ENCODE measurements at places on chromosomes 2 and 18.

GRCh38 chr2:60391230-60391629 is 162.2 kb downstream of the BCL11A start:
- DNase-seq = peak; percentile 13

GRCh38 chr2:145102706-145103105 is 582.8 kb upstream of the ZEB2 start:
- no peak for DNase-seq

GRCh38 chr2:100250645-100251044 is 71.7 kb downstream of the LONRF2 start:
- no peak for DNase-seq

DNA sequence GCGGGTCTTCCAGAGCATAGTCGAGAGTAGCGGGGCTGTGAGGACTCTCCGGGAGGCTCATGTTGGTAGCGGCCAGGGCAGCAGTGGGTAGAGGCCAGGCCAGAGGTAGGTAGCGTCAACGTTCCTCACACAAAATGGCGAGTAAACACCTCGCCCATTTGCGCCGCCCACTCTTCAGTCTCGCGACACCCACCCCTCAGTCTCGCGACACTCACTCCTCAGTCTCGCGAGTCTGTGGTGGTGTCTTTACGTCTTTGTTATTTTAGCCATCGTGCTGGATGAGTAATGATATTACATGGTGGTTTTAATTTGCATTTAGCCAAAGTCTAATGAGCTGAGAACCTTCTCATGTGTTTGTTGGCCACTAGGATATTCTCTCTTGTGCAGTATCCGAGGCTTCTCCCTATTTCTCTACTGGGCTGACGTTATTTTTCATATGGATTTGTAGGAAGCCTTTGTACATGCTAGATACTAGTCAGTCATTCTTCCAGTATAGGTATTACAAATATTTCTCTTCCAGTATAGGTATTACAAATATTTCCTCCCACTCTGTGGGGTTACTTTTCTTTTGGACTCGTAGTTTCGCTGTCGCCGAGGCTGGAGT is at the start of gene TSPYL6:
TSS of gene TSPYL6 (minus strand) at position 139 of the 604 bp plus-strand sequence. CDS start at position 61, 78 bp downstream.
- DNase-seq = no peak

DNA sequence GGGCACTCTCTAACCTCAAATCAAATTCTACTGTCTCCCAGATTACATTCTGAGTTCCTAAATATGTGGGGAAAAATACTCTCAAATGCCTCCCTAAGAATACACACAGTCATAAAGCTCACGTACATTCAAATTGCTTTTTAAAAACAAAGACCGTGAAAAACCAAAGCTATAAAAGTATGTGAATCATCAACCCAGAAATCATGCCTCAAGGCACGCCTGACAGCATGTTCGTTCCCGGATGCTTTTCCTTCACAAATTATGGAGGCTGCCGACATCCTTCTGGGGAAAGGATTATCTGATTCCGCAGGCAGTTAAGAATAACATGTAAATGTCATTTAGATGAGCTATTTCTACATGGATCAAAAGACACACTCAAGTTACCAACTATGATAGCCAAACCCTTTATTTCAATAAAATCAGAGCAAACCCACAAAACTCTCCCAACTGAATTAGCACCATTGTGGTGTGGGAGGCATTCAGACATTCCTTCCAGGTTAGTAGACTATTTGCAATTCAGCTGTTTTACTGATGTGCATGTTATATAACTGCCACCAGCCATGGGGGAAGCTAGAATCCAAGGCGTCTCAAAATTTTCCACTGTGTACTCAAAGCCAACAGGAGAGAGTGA is 398.2 kb upstream of the TRIB2 start:
- DNase-seq = no peak

- DNase-seq = no peak
Observed at GRCh38 chr2:122753336-122753735, 997.9 kb downstream of the TSN start.

DNA sequence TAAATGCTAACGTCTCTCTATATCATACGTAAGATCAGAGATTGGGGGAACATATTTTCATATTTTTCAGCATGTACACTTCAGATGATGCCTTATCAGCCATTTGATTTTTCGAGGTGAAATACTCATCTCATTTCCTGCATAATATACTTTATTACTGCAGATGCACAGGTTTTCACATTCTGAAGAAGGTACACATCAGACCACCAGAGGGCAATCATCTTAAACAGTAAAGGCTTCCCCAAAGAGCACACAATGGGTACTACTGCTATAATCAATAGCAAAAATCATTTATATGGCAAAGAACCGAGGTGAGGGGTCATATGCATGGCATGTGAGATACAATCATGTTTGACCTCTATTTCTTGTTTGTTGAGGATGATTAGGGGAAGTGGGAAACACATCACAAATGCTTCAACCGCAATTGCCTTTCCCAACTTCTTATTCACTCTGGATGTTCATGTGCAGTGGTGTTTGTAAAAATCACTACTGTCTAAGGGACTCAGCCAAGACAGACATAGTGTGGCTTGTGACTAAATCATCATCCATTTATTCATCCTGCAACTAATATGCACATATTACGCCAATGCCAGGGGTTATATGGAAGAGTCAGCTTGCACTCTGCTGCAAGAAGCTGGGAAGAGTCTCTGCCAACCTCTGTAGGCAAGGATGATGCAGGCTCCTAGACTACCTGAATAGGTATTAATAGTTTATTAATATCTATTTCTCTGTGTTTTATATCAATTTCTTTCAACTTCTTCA is 118.7 kb downstream of the EPB41L3 start:
- DNase-seq = no peak

DNA sequence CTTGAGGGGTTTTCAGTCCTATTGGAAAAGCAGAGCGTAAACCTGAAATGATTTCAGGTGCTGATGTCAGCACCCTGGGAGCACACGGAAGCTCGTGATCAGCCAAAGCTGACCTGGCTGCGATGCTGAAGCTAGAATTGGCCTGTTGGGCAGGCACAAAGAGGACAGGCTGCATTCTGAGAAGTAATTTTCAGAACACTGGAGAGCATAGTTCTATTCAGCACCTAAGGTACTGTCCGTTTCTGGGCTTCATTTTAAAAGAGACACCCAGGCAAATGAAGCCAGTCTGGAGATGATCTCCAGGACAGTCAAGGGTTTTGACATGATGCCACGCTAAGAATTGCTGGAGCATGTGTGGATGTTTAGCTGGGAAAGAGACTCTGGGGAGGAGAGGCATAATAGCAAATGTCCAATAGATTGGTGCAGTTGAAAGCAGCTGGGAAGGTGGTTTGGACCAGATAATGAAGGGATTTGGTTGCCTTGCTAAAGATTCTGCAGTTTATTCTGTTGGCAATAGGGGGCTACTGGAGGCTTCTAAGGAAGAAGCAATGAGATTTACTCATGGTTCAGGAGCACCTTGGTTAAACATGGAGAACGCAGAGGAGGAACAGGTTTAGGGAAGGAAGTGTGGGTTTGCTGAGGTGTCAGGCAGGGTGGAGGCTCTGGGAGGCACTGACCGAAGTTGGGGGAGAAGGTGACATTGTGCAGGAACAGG is 86.6 kb downstream of the ACOXL start:
- DNase-seq = no peak

DNA sequence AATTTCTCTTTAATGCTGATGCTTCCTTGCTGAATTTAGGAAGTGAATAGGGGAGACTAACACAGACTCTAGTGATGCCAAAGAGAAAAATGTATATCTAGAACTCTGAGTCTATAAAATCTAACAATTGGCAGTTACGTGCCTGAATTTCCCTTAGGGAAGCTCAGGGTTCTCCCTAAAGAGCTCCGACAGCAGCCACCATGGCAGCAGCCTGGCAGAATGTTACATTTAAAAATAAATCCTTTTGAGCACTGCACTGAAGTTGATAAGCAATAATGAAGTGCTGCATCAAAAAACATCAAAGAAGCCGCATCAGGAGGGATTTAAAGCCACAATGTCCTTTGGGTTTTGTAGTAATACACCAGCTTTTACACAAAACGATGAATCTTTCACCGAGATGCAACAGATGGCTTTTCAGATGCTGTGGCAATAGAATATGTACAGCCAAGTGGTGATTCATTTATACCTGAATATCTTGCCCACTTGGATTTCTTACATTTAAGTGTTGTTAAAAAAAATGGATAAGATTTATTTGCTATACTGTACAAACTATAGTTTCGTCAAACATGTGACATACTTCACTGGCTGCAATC is 291.2 kb upstream of the SESTD1 start:
- DNase-seq = no peak

GRCh38 chr2:122390406-122390805 is 635.0 kb downstream of the TSN start:
- DNase-seq = no peak

DNA sequence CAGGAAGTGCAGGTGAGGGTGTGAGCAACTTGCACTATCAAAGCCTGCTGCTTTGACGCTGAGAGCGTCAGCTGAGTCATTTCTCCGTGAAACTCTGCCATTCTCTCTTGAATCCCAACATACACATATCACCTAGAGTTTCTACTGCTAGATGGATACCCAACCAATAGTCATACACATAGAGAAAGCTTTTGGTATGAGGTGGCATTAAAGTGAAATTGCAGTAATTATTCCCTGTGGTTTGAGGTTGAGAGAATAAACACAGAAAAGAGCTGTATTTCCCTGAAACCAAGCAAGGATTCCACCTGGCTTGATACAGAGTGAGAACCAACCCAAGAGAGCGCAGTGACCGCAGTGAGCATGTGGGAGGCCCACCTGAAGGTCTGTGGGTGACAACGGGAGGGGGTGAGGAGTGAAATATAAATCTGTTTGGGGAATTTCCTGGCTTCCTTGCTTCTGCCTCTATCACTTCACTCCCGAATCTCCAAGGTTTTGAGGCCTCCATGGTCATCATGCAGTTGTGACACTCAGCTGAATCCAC is 28.8 kb upstream of the TMEM18 start:
- no peak for DNase-seq

- DNase-seq = no peak
Observed at GRCh38 chr2:168432565-168433186, 23.4 kb upstream of the CERS6 start.

- DNase-seq = no peak
Observed at GRCh38 chr2:159226059-159226461, 60.4 kb downstream of the WDSUB1 start.

DNA sequence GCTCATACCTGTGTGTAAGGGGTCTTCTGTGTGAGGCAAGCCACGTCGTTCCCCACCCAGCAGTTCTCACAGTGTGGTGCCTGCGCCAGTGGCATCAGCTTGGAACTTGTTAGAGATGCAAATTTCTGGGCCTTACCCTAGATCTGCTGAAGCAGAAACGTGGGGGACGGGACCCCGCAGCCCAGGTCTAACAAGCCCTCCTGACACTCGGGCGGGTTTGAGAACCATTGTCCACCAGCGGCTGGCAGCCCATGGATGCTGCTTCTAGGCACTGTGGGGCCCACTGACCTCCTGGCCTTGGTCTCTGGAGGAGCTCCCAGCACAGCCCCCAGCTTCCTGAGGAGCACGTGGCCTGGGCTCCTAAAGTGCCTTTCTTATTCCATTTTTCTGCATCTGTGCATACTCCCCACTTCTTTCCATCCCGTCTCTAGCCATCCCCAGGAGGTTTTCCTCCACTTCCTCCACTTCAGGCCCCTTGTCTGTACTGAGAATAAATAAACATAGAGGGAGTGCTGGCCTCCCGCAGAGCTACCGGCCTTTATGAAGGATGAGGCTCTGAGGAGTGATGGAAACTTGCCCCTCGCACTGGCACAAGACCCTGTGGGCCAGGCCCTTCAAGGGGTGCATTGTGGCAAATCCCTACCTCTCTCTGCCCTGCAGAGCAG is 94.3 kb downstream of the GALR1 start:
- DNase-seq = no peak

- DNase-seq = no peak
Observed at GRCh38 chr2:202046572-202046971, 12.9 kb downstream of the FZD7 start.

DNA sequence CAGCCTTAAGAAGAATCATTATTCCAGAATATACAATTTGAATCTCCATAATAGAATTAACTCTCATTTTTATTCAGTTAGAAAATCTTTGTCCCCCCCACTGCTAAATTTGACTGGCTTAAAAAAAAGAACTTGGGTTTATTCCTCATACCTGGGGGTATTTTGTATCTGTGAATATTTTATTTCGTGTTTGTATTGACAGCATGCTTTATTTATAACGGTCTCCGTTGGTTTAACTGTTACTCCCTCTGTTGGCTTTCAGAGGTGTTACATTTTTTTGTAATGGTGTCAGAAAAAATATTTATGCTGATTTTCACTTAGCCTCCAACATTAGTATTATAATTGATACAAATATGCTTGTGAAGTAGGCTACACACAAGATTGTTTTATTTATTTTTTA is 109.1 kb downstream of the HAUS1 start:
- peak; percentile 50 for DNase-seq

DNA sequence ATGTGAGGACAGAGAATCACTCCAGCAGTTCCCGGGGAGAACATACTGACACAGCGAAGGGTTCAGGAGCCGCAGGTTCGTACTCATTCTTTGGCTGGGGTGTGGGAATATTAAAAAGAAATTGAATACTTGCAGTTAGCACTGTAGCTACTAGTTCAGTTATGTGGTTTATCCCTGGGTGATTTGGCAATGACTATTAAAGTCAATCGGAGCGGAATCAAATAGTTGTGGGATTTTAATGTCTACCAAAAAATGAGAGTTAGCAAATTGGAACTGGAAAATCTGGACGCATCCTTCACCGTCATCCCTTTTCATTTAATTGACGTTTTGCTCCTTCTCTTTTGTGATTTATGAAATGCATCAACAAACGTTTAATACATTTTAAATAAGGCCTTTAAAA is 50.8 kb downstream of the GBX2 start:
- DNase-seq = no peak

- DNase-seq = no peak
Observed at GRCh38 chr2:139790136-139790535, 1009.9 kb upstream of the NXPH2 start.

GRCh38 chr2:240403396-240404104 is 31.9 kb upstream of the GPC1 start:
- no peak for DNase-seq

GRCh38 chr2:128324008-128324896 is 5.6 kb upstream of the HS6ST1 start:
- no peak for DNase-seq

- DNase-seq = no peak
Observed at GRCh38 chr2:128536925-128537620, 218.4 kb upstream of the HS6ST1 start.

GRCh38 chr2:219645631-219646527 is 18.4 kb downstream of the SLC4A3 start:
- DNase-seq = no peak

DNA sequence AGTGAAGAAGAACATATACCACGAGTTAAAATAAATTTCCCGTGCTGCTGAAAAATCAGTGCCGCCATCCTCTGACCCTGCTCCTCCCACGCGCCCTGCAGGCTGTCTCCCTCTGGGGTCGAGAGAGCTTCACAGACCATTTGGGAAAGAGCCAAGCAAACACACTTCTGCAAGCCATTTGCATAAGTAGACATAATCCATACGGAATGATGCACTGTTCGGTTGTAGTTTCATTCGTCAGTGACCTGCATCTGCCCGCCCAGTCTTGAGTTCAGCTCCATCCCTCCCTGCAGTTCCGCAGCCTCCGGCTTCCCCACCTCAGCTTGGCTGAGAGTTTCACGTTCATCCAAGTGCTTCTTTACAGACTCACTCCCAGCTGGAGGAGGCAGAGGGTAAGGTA is 69.6 kb downstream of the TRAPPC12 start:
- DNase-seq = no peak

GRCh38 chr2:114651933-114652332 is 209.5 kb downstream of the DPP10 start:
- DNase-seq = no peak

Measured in hematopoietic multipotent progenitor cell treated with erythropoietin and hydrocortisone succinate and interleukin-3 and kit ligand, for 17 days (in vitro differentiated cells).